Suprapubic skin (tissue), 4 donors: ENCODE measurements at places on chromosomes 4 and X. TPM values are rescaled to one million over a fixed set of nuclear protein-coding genes. Genes with fewer than 3 reads are reported as not detected.

DNA sequence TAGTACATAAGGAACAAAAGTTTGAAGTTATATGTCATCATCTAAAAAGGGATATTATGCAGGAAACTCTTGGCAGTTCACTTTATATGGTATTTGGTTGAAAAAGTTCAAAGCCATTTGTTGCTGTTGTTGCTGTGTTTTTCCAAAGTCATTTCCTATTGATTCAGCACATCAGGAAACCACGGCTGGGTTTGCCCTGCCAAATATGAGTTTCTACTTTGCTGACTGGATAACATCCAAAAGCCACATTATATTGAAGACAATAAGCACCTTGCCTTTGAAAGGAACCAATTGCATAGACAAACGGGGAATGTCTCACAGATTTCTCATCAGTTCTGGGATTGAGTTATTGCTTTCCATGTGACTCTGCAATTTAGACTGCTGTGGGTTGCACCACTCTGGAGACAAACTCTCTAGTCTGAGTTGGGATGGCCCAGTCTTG, 206.1 kb downstream of the SLC39A8 start:
- no peak for DNase-seq

Gene GLOD5
- total RNA-seq = not detected

- DNase-seq = no peak
These were observed 97.6 kb downstream of the SLC34A2 start for GRCh38 chr4:25753239-25753638.

Gene ZCCHC12
- not detected for total RNA-seq

DNA sequence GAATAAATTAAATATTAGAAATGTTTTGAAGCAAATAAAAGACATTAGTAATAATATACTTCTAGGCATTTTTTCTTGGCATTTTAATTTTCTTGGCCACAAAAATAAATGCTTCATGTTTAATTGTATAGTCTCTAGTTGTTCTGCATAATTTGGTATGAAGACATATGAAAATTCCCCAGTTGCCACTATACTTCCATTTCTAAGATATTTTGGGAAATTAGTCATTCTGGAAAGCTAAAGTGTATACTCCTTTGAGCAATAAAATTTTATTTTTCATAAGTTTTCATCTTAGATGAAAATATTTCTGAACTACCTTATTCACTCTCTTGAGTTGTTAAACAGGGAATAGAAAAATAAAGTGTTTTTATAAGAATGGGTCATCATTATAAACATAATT, 13.8 kb downstream of the HDX start:
- DNase-seq = no peak

GRCh38 chr4:73836373-73837279, at the start of gene CXCL6:
CXCL6 (plus strand) TSS chr4:73836678; CDS start chr4:73836751, 73 bp downstream.
- DNase-seq = peak; percentile 65

DNA sequence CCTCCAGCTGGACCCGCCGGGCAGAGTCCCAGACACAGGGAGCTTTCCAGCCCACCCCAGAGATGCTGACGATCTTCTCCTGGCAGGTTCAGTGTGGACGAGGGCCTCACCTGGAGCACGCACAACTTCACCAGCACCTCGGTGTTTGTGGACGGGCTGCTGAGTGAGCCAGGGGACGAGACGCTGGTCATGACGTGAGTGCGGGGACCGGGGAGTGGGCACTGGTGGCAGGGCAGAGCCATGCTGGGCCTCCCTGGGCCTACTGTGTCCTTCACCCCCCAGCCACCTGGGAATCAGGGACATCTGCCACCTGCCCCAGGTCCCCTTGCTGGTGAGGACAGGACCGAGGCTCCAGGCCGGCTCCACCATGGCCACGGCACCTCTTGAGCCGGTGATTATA, 235.6 kb downstream of the AFAP1 start:
- no peak for DNase-seq

DNA sequence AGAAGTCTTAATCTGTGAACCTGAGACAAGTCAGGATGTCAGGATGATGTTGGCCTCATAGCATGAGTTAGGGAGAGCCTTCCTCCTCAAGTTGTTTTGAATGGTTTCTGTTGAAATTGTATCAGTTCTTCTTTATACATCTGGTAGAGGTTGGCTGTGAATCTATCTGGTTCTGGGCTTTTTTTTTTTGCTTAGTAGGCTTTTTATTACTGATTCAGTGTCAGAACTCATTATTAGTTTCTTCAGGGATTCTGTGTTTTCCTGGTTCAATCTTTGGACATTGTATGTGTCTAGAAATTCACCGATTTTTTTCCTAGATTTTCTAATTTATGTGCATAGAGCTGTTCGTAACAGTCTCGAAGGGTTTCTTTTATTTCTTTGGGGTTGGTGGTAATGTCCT, 14.9 kb downstream of the GLUD2 start:
- no peak for DNase-seq

- DNase-seq = no peak
These were observed 15.0 kb upstream of the TMEM164 start for GRCh38 chrX:109987884-109988283.

- DNase-seq = no peak
These were observed 91.6 kb downstream of the ARAP2 start for GRCh38 chr4:36152735-36153134.

Gene MSANTD1
- total RNA-seq = 0.72 TPM

GRCh38 chr4:89425023-89425422, 117.4 kb upstream of the GPRIN3 start:
- DNase-seq = no peak

GRCh38 chr4:145315811-145316225, 135.4 kb upstream of the OTUD4 start:
- DNase-seq = no peak

DNA sequence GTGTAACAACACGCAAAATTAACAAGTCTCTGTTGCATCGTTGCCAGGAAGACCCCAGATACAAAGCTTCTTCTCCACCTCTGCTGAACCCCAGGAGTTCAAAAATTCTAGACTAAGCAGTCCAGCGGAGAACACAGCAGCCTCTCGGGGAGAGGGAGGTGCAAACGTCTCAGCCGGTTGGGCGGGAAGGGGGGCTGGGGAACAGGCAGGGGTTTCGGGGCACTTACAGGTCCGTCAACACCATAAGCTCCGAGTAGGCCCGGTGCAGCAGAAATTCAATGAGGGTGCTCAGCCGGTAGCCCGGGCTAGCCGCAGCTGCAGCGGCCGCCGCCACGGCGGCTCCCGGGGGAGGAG, 394 bp downstream of the MED14 start:
- DNase-seq = no peak

DNA sequence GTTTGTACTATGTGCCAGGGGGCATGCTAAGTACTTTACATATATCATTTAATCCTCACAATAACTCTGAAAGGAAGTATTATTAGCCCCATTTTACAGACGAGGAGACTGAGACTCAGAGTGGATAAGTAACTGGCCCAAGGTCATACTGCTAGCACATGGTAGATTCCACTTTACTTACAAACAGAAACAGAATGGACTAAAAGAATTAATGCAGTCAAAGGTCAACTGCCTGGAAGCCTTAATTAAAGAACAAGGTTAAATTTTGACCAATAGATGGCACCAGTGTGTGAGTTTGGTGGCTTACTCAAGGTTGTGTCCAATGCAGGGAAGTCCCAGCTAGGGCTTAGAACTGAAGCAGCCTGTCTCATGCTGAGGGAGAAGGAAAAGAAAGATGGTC, 4.7 kb downstream of the RIPPLY1 start:
- no peak for DNase-seq

DNA sequence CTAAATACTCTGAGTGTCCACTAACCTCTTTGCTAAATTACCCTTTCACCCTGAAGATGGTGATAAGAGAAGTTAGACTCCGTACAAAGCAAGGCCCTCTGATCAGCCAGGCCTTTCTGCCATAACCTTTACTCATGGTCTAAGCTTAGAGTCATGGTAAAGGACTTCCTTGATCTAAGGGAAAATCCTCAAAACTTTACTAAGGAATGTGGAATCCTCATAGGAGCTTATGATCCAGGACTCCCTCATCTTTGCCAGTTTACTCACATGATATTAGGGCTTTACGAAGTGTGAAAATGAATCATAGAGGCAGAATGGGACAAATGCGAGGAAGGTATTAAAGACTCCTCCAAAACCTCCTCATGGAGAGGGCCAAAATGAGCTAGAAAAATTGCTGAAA, 7.9 kb upstream of the FAM13A start:
- no peak for DNase-seq

Gene MAGEA2
- total RNA-seq = not detected
